Nephron progenitor cell (in vitro differentiated cells): ENCODE measurements at places on chromosomes 7 and 10.

- peaks cover 7% of the 10 kb centered on the region for H3K27me3 ChIP-seq
- peaks cover 5% of the 10 kb centered on the region for H3K36me3 ChIP-seq
- H3K4me1 ChIP-seq: peaks cover 12% of the 10 kb centered on the region
- no peak for DNase-seq
Observed at GRCh38 chr10:70571636-70572439, 30.7 kb downstream of the PRF1 start.

GRCh38 chr10:119714484-119714816, 11.4 kb upstream of the INPP5F start:
- peaks cover 4% of the 10 kb centered on the region for H3K36me3 ChIP-seq
- H3K4me3 ChIP-seq: peak overlapping the region; percentile 29
- no peak for DNase-seq
- peaks cover 2% of the 10 kb centered on the region for H3K27me3 ChIP-seq
- H3K4me1 ChIP-seq: peaks cover 29% of the 10 kb centered on the region
- H3K27ac ChIP-seq: peak overlapping the region; percentile 96

DNA sequence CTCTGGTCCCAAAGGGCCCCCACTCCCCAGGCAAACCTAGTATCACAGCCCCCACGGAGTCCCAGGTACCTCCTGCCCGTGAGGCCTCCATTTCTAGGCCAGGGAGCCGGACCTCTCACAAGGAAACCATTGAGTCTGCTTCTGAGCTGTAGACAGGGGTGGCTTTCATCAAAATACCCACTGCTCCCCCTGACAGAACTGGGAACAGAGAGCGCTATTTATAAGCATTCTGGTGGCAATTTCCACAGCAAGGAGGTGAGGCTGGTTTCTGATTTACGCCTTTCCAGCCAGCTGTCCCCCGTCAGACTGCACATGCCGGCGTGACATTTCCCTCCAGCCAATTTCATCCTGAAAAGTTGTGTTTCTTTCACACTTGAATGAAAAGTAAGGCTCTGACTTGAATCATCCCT, 407.5 kb upstream of the PRKCQ start:
- peaks cover 3% of the 10 kb centered on the region for H3K27me3 ChIP-seq
- H3K36me3 ChIP-seq: peaks cover 4% of the 10 kb centered on the region
- H3K4me3 ChIP-seq: no peak overlapping the region

DNA sequence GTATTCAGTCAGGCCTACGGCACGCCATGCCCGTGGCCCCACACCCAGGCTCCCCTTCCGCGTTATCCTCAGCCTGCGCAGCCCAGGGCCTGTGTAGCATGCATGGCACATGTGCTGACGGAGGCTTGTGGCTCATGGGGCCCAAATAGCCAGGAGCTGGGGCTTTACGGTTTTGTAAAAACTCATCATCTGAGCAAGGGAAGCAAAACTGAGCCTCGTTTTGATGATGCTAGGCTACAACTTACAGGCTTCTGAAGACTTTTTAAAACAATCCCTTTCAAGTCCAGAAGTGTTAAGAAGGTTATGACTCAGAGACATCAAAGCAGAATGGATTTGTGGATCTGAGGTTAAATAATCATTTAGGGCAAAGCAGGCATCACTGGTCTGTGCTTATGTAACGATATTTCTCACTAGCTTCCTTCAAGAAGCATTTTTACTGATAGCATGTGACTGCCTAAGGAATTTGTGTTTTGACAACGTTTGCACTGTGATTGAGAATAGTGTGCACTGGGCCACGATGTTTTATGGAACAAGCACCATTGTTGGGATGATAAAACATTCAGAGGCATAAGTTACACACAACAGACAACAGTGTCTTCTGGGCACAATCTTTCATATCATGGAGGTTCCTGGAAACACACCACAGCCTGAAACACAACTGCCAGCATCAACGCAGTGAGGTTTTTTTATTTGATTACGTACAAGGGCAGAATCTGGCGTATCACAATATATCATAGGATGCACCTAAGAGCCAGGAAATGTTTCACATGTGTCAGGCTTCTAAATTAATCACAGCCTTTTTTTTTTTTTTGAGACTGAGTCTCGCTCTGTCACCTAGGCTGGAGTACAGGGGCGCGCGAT, 274.3 kb downstream of the CCDC3 start:
- no peaks in the 10 kb centered on the region for H3K36me3 ChIP-seq
- H3K4me3 ChIP-seq: no peak overlapping the region
- no peak for DNase-seq
- peaks cover 3% of the 10 kb centered on the region for H3K27me3 ChIP-seq

DNA sequence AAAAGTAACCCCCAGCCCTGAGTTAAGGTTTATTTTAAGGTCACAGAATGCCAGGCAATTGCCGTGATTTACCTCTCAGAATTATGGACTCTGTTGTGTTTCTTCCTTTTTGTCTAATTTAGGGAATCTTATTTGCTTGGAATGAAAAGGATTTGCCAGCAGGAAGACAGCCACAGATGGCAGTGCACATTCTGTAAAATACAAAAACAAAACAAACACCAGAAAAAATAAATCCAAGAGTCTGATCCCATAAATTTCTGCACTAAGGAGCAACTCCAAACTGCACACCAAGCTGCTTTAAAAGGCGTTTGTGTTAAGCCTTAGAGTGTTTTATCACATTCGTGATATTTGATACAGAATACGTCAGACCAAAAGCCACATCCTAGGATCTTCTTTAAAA, 199.0 kb upstream of the C7orf33 start:
- H3K4me1 ChIP-seq: peaks cover 17% of the 10 kb centered on the region
- H3K27ac ChIP-seq: peak overlapping the region; percentile 13
- no peak overlapping the region for H3K4me3 ChIP-seq
- peaks cover 22% of the 10 kb centered on the region for H3K27me3 ChIP-seq

DNA sequence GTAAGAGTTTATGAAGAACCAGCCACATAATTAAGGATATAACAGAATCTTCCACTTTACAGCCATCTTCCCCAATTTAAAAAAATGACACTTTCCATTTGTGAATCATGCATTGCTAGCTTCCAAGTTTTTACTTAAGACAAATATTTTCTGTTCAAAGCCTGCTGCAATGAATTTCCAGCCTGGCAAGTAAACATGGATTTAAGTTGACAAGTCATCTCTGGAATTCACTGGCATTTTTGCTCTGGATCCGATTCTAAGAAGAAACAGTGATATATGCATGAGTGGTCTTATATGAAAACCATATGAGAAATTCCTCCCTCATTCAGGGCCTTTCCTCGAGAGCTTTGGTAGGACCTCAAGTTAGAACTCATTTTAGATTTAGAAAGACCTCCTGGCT, 116.1 kb upstream of the CDCA7L start:
- no peaks in the 10 kb centered on the region for H3K36me3 ChIP-seq
- H3K4me3 ChIP-seq: no peak overlapping the region
- no peak overlapping the region for H3K27ac ChIP-seq
- H3K4me1 ChIP-seq: no peaks in the 10 kb centered on the region
- no peaks in the 10 kb centered on the region for H3K27me3 ChIP-seq

DNA sequence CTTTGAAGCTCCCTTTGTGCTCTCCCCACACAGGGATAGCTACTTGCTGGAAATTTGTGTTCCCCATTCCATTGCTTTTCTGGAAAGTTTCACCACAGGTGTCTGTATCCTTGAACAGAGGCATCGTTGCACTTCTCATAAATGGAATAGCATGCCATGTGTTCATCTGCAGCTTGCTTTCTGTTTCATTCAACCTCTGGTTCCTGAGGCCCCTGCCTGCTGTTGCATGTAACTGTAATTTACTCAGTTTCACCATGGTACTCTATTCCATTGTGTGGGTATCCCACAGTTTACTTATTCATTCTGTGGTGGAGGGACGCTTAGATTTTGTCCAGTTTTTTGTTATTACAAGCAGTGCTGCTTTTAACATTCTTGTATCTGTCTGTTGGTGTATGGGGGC, 32.0 kb downstream of the EEPD1 start:
- H3K36me3 ChIP-seq: no peaks in the 10 kb centered on the region
- H3K27me3 ChIP-seq: peaks cover 4% of the 10 kb centered on the region
- H3K4me1 ChIP-seq: peaks cover 57% of the 10 kb centered on the region

DNA sequence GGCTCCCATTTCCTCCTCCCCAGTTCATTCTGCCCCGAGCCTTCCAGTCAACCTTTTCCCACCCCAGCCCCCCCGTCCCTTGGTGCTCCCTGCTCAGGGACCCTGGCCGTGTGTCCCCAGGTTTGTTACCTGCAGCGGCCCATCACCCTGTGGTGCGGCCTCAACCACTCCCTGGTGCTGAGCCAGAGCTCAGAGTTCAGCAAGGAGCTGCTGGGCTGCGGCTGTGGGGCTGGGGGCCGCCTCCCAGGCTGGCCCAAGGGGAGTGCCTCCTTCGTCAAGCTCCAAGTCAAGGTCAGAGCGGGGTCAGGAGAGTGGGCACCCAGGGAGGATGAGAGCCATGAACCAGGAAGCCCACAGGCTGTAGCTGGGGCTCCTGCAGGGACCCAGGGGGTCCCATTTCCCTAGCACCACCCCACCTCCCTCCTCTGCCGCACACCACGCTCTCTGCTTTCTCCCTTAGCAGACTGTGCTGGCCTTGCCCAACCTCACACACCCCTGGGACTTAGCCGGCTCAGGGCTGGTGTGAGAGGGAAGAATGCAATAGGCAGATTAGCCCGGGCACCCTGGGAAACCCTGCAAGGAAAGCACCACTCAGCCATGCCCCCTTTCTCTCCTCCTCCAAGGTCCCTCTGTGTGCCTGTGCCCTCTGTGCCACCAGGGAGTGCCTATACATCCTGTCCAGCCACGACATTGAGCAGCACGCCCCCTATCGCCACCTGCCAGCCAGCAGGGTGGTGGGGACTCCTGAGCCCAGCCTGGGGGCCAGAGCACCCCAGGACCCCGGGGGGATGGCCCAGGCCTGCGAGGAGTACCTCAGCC, 2.0 kb upstream of the PCOLCE start:
- peaks cover 14% of the 10 kb centered on the region for H3K36me3 ChIP-seq
- peaks cover 66% of the 10 kb centered on the region for H3K4me1 ChIP-seq
- no peak for DNase-seq
- peak overlapping the region; percentile 36 for H3K4me3 ChIP-seq
